Naive thymus-derived CD4-positive, alpha-beta T cell (primary cell): ENCODE measurements at places on chromosomes 7 and 10. TPM values are rescaled to one million over a fixed set of nuclear protein-coding genes. Genes with fewer than 3 reads are reported as not detected.

The LBX1 gene
- total RNA-seq = not detected

The ASZ1 gene
- not detected for total RNA-seq

The PLXNA4 gene
- total RNA-seq = 27.3 and 31.6 TPM in 2 replicates

DNA sequence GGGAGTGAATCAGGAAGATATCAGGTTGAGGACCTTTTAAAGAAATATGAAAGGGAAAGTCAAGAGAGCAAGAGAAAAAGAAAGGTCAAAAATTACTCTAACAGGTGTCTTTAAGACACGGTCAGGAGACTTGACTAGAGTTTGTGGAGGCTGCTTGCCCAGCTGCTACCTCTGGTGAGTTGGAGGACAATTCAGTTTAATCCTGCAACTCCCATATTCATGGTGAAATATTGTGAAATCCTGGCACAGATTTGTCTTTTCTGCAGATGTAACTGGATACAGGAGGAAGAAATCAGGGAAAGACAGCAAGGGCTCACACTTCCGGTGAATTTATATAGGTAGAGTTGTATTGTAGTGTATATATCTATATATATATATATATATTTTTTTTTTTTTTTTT is 93.5 kb downstream of the AKAP9 start:
- H3K4me3 ChIP-seq = no peak overlapping the region
- no peaks in the 10 kb centered on the region for H3K4me1 ChIP-seq
- H3K27ac ChIP-seq = no peak overlapping the region
- no peaks in the 10 kb centered on the region for H3K27me3 ChIP-seq

DNA sequence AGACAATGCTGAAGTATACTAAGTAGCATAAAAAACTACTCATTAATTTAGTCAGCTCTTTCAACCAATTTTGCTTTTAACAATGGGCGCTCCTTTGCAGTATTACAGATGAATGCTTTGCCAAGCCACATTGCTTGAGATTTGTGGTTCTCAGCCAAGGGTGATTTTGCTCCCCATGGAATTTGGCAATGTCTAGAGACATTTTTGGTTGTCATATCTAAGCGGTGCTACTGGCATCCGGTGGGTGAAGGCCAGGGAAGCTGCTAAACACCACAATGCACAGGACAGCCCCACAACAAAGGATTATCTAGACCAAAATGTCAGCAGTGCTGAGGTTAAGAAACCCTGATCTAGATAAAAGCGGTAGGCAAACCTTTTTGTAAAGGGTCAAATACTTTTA is 112.0 kb downstream of the UBE2H start:
- peaks cover 23% of the 10 kb centered on the region for H3K36me3 ChIP-seq
- H3K4me1 ChIP-seq = peaks cover 17% of the 10 kb centered on the region
- H3K4me3 ChIP-seq = no peak overlapping the region
